ENCODE measurements at places on chromosomes 7 and 10.

- DNase-seq: no peak
These were observed 90.9 kb downstream of the COL26A1 start for GRCh38 chr7:101453617-101454016.

GRCh38 chr7:77893813-77894212, 95.2 kb downstream of the PHTF2 start:
- no peak for DNase-seq

GRCh38 chr7:108234971-108235450, 104.8 kb upstream of the LAMB4 start:
- no peak for DNase-seq

DNA sequence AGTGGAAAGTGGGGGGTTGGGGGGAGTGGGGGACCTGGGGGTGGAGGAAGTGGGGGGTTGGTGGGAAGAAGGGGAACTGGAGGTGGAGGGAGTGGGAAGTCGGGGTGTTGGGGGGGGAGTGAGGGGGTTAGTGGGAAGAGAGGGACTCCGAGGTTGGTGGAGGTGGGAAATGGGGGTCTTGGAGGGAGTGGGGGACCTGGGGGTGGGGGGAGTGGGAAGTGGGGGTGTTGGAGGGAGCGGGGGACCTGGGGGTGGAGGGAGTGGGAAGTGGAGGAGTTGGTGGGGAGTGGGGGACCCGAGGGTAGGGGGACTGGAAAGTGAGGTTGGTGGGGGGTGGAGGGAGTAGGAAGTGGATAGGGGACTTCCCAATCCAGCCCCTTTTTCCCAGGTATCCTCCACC, 906 bp upstream of the MMD2 start:
- DNase-seq: no peak

DNA sequence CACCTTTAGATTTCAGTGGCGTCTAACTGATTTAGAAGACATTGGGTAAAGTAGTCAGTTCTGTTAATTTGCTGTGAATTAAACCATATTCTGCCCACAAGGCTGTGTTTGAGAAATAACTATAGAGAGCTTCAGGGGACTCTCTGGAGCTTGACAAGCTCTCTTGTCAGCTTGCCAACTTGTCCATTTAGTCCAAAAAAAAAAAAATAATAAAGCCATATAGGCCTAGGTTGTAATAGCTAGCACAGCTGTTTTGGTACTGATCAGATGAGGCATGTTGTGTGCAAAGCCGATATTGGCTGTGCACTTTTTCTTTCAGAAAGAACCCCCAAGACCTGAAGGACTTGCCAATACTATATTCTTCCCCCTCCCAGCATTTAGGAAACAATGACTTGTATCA, 20.2 kb upstream of the ZNF282 start:
- no peak for DNase-seq

DNA sequence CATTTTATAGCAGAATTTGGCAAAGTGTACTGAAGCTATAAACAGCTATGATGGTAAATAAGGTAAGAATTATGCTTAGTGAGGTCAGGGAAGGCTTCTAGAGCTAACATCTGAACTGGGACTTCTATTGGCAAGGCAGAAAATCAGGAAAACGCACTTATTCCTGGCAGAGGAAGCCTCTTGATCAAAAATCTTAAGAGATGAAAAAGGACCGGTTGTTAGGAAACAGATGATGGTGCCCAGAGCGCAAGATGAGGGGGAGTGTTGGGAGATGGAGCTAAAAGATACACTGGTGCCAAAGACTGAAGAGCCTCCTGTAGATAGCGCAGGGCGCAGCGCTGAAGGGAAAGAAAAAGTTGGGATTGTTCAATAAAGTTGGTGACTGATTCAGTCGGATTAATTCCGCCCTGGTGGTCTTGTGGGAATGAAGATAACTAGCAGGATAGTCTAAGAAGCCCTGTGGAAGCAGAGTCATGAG, 550 bp upstream of the CALU start:
- no peak for DNase-seq

GRCh38 chr7:865921-866320, 10.4 kb upstream of the GET4 start:
- no peak for DNase-seq

- peak; percentile 32 for DNase-seq
These were observed 743 bp downstream of the RBM17 start for GRCh38 chr10:6089334-6090219.

DNA sequence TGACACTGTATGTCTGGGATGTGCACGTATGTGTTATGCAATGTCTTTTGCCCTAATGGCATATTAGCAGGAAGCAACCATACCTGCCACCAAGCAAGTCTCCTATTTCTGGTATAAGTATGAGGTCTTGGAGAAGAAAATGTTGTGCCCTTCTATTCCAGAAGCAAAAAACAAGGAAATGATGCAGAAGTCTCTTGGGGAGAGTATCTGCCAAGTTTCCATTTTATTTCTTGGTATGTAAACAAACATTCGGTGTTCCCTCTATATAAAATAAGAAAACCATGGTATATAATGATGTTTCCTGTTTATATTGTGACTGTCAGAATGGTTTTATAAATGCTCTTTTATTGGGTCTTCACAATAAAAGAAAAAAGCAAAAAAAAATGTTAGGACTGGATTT, 19.3 kb upstream of the MYO3A start:
- no peak for DNase-seq

DNA sequence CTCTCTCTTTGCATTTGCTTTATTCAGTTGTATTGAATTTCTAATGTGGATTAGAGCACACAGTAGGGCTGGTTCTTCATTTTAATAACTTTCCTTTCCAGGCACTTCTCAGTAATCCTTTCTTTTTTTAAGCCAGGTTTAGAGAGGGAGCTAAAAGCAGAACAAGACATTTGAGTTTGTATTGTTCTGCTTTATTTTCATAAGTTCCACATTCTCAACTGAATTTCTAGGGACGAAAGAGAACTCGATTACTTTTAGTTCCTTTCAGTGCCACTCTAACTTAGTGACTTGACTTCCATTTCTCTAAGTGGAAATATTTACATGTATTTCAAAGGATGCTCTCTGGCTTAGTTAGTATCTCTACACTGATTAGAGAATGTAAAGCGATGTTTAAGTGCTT, 145.6 kb downstream of the EXOC4 start:
- peak; percentile 68 for DNase-seq

DNA sequence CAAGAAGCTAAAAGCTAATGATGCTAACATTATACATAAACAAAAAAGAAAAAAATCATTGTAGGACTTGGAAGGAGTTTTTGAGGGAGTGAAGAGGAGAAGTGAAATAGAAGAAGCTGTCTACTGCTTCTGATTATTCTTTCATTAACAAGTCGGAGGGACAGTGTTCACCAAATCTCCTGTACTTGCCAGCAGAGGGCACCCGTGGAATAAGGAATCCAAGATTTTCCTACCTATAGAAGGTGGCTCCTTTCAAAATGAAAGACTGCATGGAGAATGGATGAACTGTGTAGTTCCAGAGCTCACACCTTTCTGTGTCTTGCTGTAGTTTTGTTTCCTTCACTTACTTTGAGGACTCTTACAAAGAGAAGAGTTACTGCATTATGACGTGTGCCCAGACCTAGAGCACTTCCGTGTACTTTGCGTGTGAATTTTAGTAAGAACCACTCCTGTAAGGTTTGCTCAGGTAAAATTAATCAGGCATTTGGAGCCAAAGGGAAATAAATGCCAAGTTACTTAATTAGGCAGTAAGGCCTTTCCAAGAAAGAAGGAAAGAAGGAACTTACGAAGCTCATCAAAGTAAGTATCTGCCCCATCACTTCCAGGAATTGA, 145.1 kb downstream of the SEMA3D start:
- DNase-seq: peak; percentile 63

DNA sequence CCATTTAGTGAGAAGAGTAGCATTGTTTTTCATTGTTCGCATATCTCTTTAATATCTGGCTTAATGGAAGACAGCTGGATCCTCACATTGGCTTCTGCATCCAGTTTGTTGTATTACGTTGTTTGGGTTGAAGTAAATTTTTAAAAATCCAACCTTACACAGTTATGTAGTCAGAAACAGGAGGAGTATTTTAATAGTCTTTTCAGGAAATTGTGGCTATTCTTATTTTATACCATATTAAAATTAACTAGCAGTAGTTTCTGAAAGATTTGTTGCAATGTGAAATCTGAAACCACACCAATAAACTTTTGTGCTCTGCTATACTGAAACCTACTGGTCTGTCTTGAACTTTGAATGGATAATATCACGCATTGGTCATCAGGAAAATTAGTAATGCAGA, 27.9 kb downstream of the MYPN start:
- DNase-seq: no peak

- no peak for DNase-seq
These were observed 13.3 kb downstream of the ZNF804B start for GRCh38 chr7:88772776-88773175.

DNA sequence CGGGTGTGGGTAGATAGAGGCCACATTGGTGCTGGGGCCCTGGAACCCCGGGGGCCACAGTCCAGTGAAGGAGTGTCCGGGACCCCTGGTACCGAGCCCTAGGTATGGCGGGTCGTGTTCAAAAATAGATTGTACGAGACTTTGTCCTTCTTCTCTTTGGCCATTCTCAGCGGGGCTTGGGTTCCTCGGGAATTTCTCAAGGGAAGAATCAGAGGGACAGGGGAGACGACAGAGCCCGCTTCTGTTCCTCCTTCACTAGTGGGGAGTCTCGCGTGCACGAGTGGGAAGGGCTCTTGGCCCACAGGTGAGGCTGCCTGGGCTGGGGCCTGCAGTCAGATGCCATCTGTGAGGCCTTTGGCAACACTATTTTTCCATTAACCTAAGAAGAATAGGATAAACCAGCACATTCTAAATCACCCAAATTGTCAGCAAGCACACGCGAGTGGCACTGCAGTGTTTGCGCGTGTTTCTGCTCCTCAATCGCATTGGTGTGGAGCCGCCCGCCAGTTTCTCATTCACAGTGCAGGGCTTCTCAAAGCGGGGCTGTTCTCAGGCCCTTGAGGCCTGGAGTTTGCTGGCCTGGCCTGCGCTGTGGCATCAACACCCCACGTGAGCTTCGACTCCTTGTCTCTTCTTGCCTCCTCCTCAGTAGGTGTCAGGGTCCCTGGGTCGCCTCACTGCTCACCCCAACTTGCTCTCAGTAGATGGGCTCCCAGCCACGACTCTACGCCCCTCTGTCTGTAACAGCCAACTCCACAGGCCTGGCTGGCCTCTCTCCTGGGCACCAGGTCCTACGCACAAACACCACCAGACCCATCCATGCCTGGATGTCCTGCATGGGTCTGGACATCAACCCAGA, 187.6 kb upstream of the SHH start:
- no peak for DNase-seq

DNA sequence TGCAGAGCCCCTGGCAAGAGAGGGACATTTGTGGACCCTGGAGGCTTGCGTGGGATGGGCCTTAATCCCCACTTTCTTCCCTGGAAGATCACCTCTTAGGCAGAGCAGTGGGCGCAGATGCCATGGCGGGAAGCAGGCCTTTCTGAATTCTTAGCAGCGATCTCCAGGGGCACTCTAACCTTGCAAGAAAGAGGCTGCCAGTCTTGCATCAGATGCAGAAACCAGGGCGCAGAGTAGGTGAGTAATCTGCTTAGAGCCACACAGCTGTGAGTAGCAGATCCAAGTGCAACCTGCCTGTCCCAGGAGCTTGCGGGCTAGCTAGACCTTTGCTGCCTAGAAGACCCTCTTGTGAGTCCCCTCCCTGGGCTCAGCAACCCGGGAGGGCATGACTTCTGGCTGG, 40.0 kb downstream of the KCTD7 start:
- DNase-seq: no peak

DNA sequence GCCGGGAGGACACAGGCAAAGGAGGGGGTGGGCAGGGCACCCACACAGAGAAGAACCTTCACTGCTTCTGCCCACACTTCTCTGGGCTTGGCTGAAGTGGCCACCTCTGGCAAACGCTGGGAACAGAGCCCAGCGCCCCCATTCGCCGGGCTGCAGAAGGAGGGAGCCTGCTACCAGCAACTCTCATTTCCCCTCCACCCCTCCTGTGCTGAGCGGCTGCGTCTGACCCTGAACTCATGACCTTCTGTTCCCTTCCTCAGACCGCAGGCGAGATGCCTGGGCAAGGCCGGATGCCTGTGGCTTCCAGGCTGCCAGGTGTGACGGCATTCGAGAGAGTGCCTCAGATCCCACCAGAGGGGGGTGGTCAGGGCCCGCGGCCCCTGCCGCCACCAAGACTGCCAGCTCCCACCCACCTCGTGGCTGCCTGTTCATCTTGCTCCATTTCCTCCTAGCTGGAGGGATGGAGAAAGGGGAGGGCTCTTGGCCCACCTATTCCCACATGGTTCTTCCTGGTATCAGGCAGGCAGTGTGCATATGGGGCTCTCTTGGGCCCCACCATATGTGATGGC, 19.8 kb downstream of the DNAJB12 start:
- DNase-seq: peak; percentile 85

GRCh38 chr7:13850185-13850752, 139.2 kb downstream of the ETV1 start:
- DNase-seq: peak; percentile 67

DNA sequence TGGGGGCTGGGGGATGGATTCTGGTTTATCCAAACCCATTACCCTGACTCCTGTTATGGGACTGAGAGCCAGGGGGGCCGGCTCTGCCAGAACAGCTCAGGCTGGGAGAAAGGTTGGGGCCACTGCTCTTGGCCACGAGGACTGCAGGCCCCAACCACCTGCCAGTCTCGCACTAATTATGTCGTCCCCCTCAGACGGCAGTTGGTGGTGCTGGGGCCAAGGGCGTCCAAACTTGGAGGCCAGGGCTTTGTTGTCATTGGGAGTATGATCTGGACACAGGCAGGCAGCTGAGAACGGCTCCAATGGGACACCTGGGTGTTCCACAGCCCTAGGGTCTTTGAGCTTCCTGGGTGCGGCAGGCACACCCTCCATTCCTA, 34.7 kb downstream of the DRGX start:
- no peak for DNase-seq

DNA sequence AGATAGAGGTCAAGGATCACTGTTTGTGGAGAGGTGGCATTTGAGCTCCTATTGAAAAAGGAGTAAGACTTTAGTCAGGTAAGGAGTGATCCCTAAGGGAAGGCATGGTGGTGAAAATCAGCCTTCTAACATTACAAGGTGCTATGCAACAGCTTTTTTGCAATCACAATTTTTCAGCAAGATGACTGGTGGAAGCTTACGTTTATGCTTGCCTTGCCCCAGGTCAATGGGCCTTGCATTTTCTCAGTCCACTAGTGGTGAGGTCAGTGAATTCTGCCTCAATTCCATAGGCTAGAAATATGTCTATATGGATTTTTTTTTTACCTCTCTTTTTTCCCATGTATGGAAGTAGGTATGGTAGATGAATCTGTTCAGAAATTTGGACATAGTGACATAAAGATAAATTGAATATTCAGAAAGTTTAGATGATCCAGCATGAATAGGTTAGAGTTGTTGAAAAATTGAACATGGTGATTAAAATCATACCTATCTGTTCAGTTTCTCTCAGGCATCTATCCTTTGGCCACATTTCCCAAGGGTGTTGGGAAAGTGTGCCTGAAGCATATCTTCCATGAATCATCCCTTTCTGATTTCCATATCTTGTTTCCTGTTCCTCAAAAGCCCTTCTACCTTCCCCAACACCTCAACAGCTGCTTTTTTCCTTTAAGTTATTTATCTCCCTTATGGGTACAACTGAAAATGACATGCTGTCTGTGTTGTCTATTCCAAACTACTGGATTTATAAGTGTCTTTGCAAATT, 71.9 kb upstream of the PTPRZ1 start:
- DNase-seq: no peak

All from suppressor macrophage (primary cell).